ENCODE measurements at places on chromosomes 3 and 15.

- no peak for DNase-seq
Observed at GRCh38 chr3:87792534-87793336, 266.1 kb downstream of the CGGBP1 start.

GRCh38 chr3:23508464-23508863 is 297.3 kb upstream of the UBE2E1 start:
- no peak for DNase-seq

DNA sequence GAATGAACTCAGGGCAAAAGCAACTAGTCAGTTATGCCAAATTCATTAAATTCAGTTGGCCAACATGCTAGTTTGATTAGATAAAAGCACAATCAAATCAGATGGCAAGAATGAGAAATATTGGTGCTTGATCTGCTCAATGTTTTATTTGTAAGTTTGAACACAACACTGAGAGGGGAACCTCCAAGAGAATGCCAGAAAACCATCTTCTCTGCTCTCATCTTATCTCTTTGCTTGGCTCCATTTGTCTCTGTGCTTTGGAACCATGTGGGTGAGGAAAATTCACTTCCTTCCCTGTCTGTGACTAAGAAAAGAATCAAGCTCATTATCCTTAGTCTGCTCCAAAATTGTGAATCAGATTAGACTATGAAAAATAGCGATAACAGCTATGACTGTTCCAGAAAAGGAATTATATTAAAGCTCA is 43.6 kb upstream of the DCBLD2 start:
- no peak for DNase-seq

GRCh38 chr3:123449102-123449996 is 459 bp upstream of the ADCY5 start:
- no peak for DNase-seq

DNA sequence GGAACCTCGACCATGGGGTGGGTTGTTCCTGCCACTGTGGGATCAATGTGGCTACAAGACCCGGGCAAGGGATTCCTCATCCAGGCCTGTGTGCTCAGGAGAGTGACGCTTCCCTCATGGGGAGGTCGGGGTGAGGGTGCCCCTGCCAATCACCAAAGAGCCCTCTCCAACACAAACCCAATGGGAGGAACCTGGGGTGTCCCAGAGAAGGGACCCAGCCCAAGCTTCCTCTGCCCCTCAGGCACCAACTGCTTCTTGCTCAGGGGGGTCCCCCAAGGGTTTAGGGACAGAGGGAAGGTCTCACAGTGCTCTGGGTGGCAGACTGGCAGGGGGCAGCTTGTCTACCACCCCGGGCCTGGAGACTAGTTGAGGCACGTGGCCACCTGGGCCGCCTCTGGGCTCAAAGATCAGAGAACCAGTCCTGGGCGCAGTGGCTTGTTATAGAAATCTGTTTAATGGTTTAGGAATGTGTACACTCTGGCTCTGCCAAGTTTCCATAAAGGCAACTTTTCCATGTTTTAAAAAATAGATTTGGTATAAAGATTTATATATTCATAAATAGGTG is 26.6 kb downstream of the GP9 start:
- DNase-seq, result no peak

DNA sequence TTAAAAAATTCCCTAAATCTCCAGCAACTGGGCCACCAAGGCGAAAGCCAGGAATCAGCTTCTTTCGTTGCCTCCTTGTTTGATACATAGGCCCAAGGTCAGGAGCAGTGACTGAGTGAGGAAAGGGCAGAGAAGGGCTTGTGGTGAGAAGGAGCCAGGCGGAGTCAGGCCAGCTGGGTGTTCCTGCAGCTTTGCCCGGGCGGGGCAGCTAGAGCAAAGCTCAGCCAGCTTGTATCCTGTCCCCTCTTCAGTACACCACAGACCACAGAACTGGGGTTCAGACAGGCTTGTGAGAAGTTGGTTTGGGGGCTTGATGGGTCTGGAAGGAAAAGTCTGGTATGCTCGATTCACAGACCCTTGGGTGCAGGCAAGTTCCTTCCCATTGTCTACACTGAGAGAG is 52.6 kb downstream of the CCK start:
- no peak for DNase-seq
